NCI-H2107 (cell line): ENCODE measurements at places on chromosomes 1 and 21.
A peak's percentile ranks its signal among the peaks of the same experiment; 100 is the strongest.

DNA sequence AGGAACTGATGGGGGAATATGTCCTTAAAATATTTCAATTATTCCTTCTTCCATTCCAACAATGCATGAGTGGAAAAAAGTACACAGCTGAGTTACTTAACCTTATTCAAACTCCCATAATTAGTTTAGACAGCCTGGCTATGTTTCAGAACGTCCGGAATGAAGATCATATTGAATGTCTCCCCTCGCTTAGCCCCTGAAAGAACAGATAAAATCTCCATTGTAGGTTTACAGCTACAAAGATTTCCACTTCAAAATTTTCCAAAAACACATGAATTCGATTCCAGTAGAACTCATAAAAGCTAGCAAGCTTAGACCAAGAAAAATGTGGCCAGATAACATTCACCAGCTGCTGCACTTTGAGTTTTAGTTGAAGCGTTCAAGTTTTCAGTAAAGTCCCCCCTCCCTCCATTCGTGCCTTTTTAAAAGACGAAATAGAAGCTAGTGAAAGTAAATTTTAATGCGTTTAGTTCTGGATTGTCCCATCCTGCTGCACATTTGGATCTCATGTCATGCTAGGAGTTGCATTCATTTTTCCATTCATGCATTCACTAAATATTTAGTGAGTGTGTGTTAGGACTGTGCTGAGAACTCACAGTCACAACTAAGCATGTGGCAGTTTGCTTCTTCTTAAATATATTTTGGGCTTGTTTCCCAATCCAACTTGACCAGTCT, 29.4 kb upstream of the SSX2IP start:
- no peak for DNase-seq

DNA sequence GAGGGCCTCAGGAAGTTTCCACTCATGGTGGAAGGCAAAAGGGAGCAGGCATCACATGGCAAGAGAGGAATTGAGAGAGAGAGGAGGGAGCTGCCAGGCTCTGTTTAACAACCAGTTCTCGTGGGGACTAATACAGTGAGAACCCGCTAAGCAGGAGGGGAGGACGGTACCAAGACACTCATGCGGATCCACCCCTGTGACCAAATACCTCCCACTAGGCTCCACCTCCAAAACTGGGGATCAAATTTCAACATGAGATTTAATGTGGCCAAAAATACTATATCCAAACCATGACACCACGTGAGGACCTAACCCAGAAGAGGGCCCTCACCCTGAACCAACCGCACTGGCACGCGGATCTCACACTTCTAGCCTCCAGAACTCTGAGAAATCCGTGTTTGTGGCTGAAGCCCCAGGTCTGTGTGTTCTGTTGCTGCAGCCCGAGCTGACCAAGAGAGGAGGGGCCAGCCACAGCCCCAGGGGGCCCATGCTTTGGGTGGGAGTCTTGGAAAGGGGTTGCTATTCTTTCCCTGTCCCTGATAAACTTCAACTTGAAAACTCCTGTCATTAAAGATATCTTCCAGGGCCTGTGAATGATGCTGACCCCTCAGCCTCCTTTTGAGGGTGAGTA, 32.0 kb downstream of the TRIM67 start:
- DNase-seq: no peak

DNA sequence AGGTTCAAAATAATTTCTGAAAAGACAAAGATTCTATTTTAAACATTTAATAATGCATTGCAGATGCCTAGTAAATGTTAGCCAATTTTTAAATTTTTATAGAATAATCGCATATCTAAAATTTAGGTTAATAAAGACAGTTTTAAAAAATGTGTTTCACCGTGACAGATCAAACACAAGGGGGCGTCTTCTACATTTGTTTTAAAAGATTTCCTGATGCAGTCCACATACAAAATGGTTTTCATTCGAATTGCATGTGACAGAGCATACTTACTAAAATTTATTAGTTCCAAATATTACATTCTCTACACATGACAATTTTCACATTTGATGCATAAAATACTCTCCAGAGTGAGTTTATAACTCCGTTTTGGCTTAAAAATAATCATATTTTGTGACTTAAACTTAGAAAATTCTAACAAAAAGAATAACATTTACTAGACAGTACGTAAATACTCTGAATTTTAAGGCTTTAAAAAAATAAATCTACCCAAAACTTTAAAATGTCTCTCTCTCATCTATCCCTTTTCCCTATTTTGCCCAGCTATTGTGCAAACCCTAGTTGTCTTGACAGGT, 75.5 kb downstream of the ADAMTS1 start:
- no peak for DNase-seq

- no peak for DNase-seq
Observed at GRCh38 chr1:245316784-245317183, 162.0 kb downstream of the KIF26B start.

- DNase-seq: no peak
Observed at GRCh38 chr1:51928896-51929295, 50.4 kb upstream of the NRDC start.

DNA sequence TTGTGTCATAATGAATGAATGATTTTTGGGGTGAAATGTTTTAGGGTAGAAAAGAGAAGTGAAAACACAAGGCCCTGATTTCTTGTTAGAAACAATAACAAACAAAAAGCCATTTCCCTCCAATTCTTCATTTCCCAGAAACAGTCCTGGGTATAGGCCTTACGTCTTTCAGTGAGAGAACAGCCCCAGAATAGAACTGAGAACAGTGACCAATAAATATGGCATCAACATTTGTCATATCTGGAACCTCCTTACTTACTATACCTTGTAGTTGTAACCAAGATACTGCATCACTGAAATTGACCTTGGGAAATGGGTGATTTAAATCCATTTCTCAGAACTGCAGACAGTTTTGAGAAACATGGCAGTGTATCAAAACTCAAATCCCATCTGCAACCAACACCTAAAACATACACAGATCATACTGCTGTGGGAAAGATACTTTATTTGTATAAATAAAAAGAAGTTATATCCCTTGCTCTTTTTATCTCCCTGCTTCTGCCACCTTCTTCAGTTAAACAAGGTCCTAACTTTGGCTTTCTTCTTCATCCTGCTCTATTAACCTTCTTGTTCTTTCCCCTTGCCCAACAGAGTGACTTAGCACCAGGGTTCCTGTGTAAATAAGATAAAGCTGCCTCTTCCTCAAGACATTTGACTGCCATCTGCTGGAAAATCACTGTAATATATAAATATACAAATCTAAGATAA, 19.5 kb downstream of the XKR8 start:
- no peak for DNase-seq

- peak; percentile 49 for DNase-seq
Observed at GRCh38 chr1:150543500-150544143, 5.6 kb upstream of the ADAMTSL4 start.

DNA sequence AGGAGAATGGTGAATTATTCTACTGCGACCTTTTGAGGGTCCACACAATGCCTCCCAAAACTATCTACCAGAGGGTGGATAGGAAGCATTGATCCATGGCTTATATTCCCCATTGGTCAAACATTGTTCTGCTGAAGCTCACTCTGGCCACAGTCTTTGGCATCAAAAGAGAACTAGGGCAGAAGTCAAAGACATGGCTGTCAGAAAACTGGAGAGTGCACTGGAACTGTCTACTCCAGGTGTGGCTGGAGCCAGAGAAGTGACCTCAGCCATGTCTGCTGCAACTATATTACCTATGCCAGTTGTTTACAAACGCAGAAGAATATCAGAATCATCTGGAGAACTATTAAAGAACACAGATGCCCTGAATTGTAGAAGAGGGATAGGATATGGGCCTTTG, 238.7 kb upstream of the USP25 start:
- no peak for DNase-seq

- DNase-seq: no peak
Observed at GRCh38 chr1:160637065-160637464, 9.8 kb downstream of the SLAMF1 start.

DNA sequence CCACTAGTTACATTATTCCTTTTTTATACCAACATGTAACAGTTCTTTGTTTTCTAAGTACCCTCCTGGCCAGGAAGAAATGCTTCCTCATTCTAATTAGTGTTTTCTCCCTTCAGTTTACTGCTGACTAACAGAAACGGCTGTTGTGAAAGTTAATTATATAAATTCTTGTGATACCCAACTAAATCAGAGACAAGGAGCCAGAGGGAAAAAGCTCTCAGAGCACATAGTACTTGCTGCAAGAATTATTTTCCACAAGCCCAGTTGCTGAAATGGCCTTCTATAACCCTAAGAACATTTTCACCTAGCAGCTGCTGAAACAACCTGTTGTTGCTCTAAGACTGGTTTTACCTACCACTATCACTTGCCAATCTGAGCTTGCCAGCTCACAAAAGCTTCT, 82.4 kb downstream of the FAF1 start:
- no peak for DNase-seq

GRCh38 chr1:66764994-66765578, 12.8 kb downstream of the DYNLT5 start:
- DNase-seq: peak; percentile 33

GRCh38 chr1:14929547-14930246, 223.8 kb upstream of the TMEM51 start:
- peak; percentile 61 for DNase-seq

GRCh38 chr21:34092262-34092921, 19.0 kb downstream of the MRPS6 start:
- DNase-seq: no peak

GRCh38 chr1:222539951-222540597, 7.8 kb downstream of the HHIPL2 start:
- DNase-seq: no peak

DNA sequence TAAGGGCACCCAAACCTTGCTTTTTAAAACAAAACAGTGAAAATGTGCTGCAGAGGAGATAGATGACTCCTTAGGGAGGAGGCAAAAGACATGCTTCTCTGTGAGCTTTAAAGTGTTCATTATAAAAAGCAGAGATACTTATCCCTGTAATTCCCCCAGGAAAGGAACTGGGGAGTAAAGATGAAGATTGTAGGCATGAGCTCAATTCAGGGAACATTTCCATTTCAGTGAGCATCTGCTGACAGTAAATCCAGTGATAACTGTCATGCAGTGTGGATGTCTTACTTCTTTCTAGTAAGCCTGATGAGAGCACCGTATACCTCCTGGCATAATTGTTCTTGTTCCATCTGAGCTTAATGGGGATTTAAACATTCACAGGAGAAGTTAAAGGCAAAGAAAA, 1296.5 kb downstream of the MRPL39 start:
- DNase-seq: no peak

GRCh38 chr1:19734472-19734999, 65.2 kb downstream of the TMCO4 start:
- DNase-seq: no peak

DNA sequence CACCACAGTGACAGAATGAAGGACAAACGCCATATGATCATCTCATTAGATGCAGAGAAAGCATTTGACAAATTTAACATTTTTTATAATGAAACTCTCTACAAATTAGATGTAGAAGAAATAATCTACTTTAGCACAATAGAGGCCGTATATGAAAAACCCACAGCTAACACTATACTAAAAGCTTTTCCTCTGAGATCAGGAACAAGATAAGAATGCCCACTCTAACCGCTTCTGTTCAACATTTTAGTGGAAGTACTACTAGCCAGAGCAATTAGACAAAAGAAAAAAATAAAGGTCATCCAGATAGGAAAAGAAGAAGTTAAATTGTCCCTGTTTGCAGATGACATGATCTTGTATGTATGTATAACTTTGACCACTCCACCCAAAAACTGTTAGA, 109.7 kb downstream of the SLC35F3 start:
- DNase-seq: no peak

- DNase-seq: no peak
Observed at GRCh38 chr1:11594625-11595024, 59.6 kb downstream of the FBXO2 start.

DNA sequence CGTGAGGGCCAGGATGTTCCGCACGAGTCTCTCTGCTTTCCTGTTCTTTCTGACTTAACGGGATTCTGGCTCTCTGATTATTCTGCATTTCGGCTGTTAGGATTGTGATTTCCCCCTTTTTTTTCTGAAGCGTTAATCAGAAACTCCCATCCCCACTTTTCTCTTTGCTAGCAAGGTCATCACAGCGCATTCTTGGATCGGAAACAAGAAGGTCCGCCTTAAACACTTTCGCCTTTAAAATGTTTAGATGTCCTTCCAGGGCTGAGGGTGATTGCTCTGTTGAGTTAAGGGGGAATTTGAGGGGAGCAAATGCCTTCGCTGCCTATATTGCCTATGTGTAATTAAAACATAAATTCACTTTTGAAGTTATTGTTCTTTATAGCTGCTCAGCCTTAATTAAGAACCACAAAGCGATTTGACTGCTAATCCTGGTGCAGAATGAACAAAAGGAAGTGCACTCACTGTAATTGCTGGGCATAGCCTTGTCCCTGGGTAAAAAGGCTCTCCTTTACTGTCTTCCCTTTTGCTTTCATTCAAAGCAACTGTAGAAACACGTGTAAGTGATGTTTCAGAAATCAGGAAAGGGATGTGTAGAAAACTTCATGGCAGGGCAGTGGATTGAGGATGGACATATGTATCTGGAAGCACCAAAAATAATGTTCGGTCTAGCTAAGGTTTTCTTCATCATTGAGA, 1.2 kb downstream of the LAMC1 start:
- DNase-seq: no peak

GRCh38 chr21:44872649-44873355, 688 bp downstream of the PTTG1IP start:
- DNase-seq: no peak

GRCh38 chr1:66354311-66355201, 179.4 kb upstream of the SGIP1 start:
- DNase-seq: no peak

DNA sequence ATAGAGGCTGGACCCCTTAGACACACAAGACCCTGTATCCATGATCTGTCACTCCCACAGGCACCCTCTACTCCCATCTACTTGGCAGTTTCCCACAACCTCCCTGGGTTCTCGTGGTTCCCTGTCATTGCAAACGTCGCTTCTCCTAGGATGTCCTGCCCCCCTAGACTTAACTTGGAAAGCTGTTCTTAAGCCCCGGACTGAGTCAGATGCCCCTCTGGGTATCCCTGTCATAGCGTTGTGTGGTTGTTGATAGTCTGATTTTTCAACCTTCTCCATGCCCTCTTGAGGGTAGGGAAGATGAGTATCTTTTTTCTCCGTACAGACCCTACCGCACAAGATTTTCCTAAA, 11.8 kb downstream of the RCC1 start:
- no peak for DNase-seq

DNA sequence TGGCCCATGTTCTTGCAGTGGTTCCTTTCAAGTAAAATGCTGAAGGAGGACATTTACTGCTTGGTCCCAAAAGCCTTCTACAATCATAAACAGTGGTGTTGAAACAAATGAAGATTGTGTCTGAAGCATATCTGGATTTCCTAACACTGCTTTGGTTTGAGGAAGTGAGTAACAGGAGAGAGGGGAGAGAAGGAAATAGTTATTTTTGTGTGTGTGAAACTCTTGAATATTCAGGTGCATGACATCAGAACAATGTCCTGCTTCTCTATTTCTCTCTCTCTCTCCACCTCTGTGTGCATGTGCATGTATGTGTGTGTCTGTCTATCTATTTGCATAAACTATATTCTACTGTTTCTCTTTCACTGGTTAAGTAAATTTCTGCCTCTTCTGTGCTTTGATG, 61.4 kb upstream of the TNFSF18 start:
- DNase-seq: no peak
